ENCODE measurements at places on chromosomes 3 and 15.

GRCh38 chr15:86538141-86538540 is 458.5 kb downstream of the AGBL1 start:
- no peak for DNase-seq

- DNase-seq, result no peak
Observed at GRCh38 chr15:26378304-26378703, 394.6 kb downstream of the GABRB3 start.

GRCh38 chr3:37905987-37906674 is 44.5 kb downstream of the CTDSPL start:
- DNase-seq, result no peak

GRCh38 chr3:171458071-171458863 is 1.9 kb downstream of the TNIK start:
- no peak for DNase-seq

Data from stimulated activated CD8-positive, alpha-beta memory T cell treated with anti-CD3 and anti-CD28 coated beads, Interleukin-4, amount 100 ng/mL, for 24 hours (primary cell).